Osteoblast (primary cell): ENCODE measurements at places on chromosomes 3 and 15. TPM values are rescaled to one million over a fixed set of nuclear protein-coding genes. Genes with fewer than 3 reads are reported as not detected.

DNA sequence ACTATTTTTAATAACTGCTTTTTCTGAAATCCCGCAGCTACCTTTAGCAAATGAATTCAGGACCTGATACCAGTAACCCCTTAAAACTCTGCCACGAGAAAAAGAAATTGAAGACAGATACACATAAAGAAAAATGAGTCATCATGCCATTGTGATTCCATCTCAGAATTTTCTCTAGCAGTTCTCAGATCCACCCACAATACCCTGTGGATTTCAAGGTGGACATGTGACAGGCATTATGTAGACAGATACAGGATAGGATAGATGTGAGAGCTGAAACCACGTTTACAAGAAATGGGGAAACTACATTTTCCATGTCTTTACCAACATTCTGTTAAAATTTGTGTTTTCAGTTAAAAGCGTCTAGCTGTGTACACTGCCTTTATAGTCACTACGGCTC is 291.9 kb upstream of the NR2F2 start:
- no peaks in the 10 kb centered on the region for H3K27me3 ChIP-seq
- H3K27ac ChIP-seq = no peak overlapping the region
- no peak overlapping the region for H3K4me3 ChIP-seq
- H3K4me1 ChIP-seq = peaks cover 6% of the 10 kb centered on the region

- DNase-seq = no peak
- H3K27ac ChIP-seq = no peak overlapping the region
- H3K27me3 ChIP-seq = no peaks in the 10 kb centered on the region
- H3K36me3 ChIP-seq = peaks cover 9% of the 10 kb centered on the region
Measured at GRCh38 chr3:157412323-157412855, 24.3 kb upstream of the PTX3 start.

DNA sequence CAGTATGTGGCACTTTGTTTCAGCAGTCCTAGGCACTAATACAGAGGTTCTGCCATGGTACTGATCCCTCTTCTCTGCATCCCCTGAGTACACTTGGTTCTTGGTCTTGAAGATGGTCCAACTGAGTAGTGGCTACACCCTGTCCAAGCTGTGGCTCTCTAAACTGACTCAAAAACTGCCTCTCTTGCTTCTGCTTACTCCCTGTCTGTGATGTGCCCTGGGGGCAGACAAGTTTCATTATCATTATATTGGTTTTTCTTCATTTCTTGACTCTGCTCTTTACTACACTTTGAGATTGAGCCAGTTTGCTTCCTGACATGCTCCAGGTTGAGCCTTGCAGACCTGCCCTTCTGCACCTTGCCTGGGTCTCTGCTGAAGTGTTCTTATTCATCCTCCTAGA is 18.9 kb upstream of the ST3GAL6 start:
- H3K4me3 ChIP-seq = no peak overlapping the region
- H3K27ac ChIP-seq = no peak overlapping the region
- DNase-seq = no peak
- H3K27me3 ChIP-seq = peaks cover 9% of the 10 kb centered on the region

DNA sequence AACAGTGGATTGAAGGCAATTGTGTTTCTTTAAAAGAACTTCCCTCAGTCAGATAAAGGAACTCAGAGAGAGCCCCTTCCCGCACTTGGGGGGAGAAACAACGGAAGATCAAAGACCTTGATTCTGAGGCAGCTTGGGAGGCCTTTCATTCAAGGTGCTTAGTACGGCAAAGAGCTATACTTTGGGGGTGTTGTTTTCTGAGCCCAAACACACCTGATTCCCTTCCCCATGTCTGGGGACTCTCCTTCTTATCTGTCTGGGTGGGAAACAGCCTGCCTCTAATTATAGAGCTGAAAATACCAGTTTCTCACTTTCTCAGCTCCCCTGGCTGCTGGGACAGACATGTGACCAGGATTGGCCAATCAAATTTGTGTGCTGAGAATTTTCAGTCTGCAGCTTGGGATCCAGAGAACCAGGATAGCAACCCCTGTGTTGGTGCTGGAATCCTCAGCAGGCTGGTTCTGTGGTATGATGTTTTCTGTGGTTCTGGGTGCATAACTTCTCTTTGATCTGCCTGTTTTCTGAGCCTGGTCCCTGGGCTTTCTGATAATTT is 19.4 kb upstream of the IQCF6 start:
- no peaks in the 10 kb centered on the region for H3K36me3 ChIP-seq
- H3K27ac ChIP-seq = no peak overlapping the region
- no peak overlapping the region for H3K4me3 ChIP-seq

ZNF385D gene
- total RNA-seq = 2.5 and 2.9 TPM in 2 replicates

RBP2 gene
- total RNA-seq = not detected in 2 replicates

GRCh38 chr3:99505646-99506269 is 132.6 kb upstream of the COL8A1 start:
- no peaks in the 10 kb centered on the region for H3K27me3 ChIP-seq
- H3K36me3 ChIP-seq = no peaks in the 10 kb centered on the region
- peak; percentile 49 for DNase-seq
- peak overlapping the region; percentile 92 for H3K27ac ChIP-seq
